ENCODE measurements at places on chromosomes 4 and X.

- no peak for DNase-seq
These were observed 33.4 kb upstream of the KCNE5 start for GRCh38 chrX:109658391-109658790.

- no peak for DNase-seq
These were observed 51.1 kb downstream of the SH3KBP1 start for GRCh38 chrX:19836337-19836736.

DNA sequence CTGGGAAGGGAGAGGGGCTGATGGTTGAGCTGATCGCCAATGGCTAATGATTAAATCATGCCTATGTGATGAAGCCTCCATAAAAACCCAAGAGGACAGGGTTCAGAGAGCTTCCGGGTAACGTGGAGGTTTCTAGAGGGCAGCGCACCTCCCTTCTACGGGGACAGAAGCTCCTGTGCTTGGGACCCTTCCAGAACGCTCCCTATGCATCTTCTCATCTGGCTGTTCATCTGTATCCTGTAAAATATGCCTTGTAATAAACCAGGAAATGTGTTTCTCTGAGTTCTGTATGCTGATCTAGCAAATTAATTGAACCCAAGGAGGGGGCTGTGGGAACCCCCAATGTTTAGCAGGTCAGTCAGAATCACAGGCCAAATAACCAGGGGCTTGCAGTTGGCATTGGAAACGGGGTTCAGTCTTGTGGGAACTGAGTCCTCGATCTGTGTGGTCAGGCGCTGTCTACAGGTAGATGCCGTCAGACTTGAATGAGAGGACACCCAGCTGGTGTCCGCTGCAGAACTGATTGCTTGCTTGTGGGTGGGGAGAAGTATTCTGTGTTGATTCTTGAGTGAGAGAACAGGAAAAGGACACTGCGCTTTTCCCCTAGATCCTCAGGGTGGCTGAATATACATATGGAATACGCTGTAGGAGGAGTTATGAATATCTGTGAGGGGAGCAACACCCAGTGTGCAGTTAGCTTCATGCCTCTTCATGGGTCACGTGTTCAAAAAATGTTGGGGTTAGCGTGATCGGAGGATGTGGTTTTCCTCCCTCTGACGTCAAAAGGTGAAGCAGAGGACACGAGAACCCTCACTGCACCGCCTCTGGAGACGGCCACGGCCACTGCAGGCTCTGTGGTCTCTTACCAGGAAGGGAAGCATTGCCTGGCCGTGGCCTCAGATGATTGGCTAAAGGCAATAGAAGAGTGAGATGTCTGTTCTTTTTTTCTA lies 29.2 kb downstream of the HTT-AS start:
- DNase-seq: peak; percentile 63

DNA sequence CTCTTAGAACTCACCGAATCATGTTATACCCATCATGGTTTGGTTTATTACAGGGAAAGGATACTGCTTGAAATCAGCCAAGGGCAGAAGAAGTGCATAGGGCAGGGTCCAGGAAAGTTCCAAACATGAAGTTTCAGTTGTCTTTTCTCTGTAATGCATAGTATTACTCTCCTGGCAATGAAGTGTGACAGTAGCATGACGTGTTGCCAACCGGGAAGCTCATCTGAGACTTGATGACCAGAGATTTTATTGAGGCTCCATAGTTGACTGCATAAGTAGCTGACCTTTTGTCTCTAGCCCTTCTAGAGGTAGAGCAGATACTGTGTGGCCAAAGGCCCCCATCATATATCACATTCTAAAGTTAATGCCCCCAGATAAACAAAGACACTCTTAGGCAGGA lies 72.1 kb downstream of the BEND4 start:
- no peak for DNase-seq

DNA sequence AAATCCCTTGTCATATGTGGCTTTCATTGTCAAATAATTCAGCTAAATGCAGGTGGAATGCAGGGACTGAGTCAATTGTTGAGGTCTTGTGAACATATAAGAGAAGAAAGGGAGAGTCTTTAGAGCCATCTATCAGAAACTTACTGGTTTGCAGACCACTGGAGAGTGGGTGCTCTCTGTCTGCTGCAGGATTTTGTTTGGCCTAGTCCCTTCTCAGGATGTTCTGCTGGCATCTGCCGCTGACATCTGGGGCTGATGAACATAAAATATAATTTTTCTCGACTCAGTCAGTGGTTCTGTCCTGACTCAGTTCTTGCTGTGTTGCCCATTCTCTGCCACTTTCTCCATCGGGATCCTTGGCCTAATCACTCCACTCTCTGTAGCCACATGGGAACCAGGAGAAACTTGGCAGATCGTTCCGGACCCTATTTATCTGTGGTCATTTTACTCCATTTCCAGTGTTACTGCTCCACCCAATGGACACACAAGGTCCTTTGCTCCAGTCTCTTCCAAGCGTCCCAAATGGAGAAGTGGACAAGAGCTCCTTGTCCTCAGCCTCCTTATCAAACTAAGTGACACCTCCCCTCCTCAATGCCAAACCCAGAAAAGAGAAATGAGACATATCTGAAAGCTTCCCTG lies 436.2 kb downstream of the FAT4 start:
- DNase-seq: no peak

- DNase-seq: no peak
These were observed 399.9 kb downstream of the GPM6A start for GRCh38 chr4:175412161-175412560.

All from stimulated activated CD8-positive, alpha-beta memory T cell treated with anti-CD3 and anti-CD28 coated beads, Interleukin-4, amount 100 ng/mL, for 4 hours (primary cell).